GM12878 (cell line): ENCODE measurements at places on chromosomes 3 and 15. TPM values are rescaled to one million over a fixed set of nuclear protein-coding genes. Genes with fewer than 3 reads are reported as not detected.
A peak's percentile ranks its signal among the peaks of the same experiment; 100 is the strongest.

DNA sequence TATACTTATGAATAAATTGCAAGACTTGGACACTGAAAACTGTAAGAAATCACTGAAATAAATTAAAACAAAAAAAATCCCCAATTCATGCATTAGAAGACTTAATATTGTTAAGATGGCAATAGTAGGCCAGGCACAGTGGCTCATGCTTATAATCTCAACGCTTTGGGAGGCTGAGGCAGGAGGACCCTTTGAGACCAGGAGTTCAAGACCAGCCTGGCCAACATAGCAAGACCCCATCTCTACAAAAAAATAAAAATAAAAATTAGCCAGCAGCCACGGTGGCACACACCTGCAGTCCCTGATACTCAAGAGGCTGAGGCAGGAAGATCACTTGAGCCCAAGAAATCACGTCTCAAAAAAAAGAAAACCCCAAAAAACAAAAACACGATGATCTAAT, 35.8 kb downstream of the CPEB1 start:
- no peak overlapping the region for H3K27ac ChIP-seq
- no peaks in the 10 kb centered on the region for H3K4me1 ChIP-seq
- H3K4me3 ChIP-seq: no peak overlapping the region
- H3K27me3 ChIP-seq: no peaks in the 10 kb centered on the region

SNX22 gene
- 23.2 and 26.1 TPM in 2 replicates for total RNA-seq

DNA sequence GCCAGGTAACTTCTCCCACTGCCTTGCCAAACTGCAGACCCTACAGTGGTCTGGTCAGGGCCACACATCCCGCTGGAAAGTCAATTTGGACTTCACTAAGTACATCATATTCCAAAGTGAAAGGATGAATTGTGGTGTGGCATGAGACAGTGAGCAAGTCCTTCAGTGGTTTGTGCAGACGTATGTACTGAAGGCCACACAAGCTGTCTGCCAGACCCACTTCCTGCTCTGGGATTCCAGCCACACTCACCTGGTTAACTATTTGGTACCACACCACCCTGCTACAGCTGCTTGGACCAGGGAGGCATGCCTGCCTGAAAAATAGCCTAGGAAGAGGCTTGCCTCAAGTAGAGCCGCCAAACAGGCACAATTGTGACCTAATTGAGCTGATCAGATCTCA, 94.1 kb upstream of the STRIT1 start:
- no peak overlapping the region for H3K27ac ChIP-seq
- no peaks in the 10 kb centered on the region for H3K27me3 ChIP-seq
- DNase-seq: no peak

DNA sequence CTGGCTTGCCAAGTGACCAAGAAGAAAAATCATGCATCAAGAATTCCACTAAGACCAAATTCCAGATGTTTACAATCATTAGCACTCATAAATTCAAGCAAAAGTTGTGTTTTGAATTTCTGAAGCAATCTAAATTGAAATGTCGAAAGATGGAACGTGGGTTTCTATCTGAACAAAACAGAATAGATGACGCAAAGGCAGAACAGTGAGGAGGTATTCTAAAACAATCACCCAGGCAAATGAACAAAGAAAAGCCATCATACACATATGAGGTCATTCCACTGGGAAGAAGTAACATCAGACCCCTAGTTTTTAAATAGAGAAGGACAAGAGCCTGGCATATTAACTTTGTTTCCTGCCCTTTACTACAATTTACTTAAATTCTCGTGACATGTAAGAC, 58.0 kb downstream of the MCF2L2 start:
- no peak overlapping the region for H3K27ac ChIP-seq
- no peaks in the 10 kb centered on the region for H3K36me3 ChIP-seq
- H3K4me3 ChIP-seq: no peak overlapping the region
- H3K4me1 ChIP-seq: peaks cover 11% of the 10 kb centered on the region
- H3K27me3 ChIP-seq: no peaks in the 10 kb centered on the region

- DNase-seq: no peak
- H3K36me3 ChIP-seq: no peaks in the 10 kb centered on the region
- no peak overlapping the region for H3K4me3 ChIP-seq
Observed at GRCh38 chr15:101600035-101600434, 52.1 kb downstream of the TM2D3 start.

- H3K4me1 ChIP-seq: peaks cover 29% of the 10 kb centered on the region
- peak; percentile 24 for DNase-seq
- H3K27me3 ChIP-seq: no peaks in the 10 kb centered on the region
- H3K4me3 ChIP-seq: peak overlapping the region; percentile 42
Observed at GRCh38 chr15:42191610-42192346, 16.3 kb downstream of the VPS39 start.

GRCh38 chr15:74722591-74722990, 2.7 kb downstream of the CYP1A1 start:
- no peaks in the 10 kb centered on the region; the same call in 1 of the 2 replicates for H3K27me3 ChIP-seq
- peaks cover 4% of the 10 kb centered on the region for H3K4me1 ChIP-seq
- no peak overlapping the region for H3K27ac ChIP-seq

- no peak overlapping the region for H3K27ac ChIP-seq
Observed at GRCh38 chr3:188196232-188196990, 42.5 kb downstream of the LPP start.

MYL3 gene
- not detected in 2 replicates for total RNA-seq

SYNPR gene
- total RNA-seq: not detected in 2 replicates

DNA sequence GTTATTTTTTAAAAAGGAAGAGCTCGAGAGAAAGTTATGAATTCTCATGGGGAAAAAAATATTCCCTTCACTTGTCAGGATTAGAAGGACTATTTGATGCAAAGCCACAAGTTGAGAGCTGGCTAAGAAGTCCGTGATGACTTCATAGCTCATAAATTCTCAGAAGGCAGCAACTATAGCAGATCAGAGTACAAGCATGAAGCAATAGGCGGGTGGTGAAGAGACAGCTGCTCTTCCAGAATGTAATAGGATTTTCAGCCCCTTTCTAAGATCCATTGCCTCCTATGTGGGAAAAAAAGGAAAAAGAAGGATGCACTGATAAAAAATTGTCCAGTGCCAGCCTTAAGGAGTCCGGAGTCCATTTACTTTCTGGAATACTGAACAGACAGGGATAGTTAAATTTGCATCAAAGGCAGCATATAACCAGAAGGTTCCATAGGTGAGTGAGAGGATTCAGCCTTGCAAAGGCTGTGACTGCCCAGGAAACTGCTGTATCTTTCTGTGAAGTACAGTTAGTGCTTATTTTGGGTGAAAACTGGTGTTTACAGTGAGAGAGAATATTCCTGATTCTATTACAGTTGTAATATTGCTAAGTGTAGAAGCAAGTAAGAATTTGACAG, 929.5 kb upstream of the ALCAM start:
- H3K27ac ChIP-seq: no peak overlapping the region
- H3K36me3 ChIP-seq: no peaks in the 10 kb centered on the region
- no peak for DNase-seq
- H3K27me3 ChIP-seq: no peaks in the 10 kb centered on the region
- no peak overlapping the region for H3K4me3 ChIP-seq
- H3K4me1 ChIP-seq: no peaks in the 10 kb centered on the region

ZMYND10 gene
- 0.45 and 0.80 TPM in 2 replicates for total RNA-seq

CCR8 gene
- total RNA-seq: 14.4 and 16.9 TPM in 2 replicates

GRCh38 chr3:77602722-77603121, 562.8 kb downstream of the ROBO2 start:
- H3K4me3 ChIP-seq: no peak overlapping the region
- no peaks in the 10 kb centered on the region for H3K27me3 ChIP-seq
- no peaks in the 10 kb centered on the region for H3K4me1 ChIP-seq
- no peak overlapping the region for H3K27ac ChIP-seq
- DNase-seq: no peak
- H3K36me3 ChIP-seq: no peaks in the 10 kb centered on the region

- DNase-seq: no peak
- H3K36me3 ChIP-seq: no peaks in the 10 kb centered on the region
- no peak overlapping the region for H3K4me3 ChIP-seq
Observed at GRCh38 chr3:2823031-2823430, 287.1 kb downstream of the IL5RA start.

DNA sequence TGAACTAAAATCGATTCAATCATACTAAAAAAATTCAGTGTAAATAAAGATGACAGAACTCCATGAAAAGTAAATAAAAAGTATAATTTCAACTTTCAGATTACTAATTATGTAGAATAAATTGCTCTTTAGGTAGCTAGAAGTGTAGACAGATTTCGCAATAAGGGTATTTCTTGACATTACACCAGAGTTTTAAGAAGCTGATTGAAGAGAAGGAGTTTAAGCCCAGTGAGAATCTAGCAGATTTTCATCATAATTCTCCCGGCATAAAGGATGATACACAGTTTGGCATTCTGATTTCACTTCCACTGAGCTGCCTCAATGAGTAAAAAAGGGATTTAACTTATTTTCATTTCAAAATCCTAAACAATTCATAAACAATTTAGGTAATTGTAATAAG, 259.2 kb downstream of the NEK10 start:
- no peak overlapping the region for H3K27ac ChIP-seq
- DNase-seq: no peak
- no peak overlapping the region for H3K4me3 ChIP-seq
- H3K27me3 ChIP-seq: no peaks in the 10 kb centered on the region
- no peaks in the 10 kb centered on the region for H3K36me3 ChIP-seq
- H3K4me1 ChIP-seq: no peaks in the 10 kb centered on the region

DNA sequence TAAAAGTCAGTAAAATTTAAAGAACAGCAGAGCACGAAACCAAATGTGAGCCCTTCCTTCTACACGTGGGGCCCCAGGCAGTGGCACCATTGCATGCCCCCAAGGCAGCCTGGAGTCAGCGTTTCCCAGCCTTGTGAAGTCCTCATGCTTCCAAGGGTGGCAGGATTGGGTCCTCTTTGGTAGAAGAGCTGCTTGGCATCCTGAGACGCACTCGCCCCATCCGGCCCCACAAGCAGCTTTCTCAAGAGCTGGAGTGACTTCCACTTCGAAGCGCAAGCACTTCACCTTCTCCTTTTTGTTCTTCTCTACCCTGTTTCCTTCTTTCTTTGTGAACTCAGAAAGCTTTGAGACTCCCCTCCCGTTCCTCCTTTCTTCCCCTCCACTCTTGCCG, 34.7 kb downstream of the ZNF710 start:
- no peak for DNase-seq
- H3K36me3 ChIP-seq: peaks cover 4% of the 10 kb centered on the region
- H3K27me3 ChIP-seq: no peaks in the 10 kb centered on the region
- no peak overlapping the region; the same call in 1 of the 2 replicates for H3K27ac ChIP-seq
- no peak overlapping the region for H3K4me3 ChIP-seq
- H3K4me1 ChIP-seq: peaks cover 67% of the 10 kb centered on the region

GRCh38 chr3:194740859-194741491, 55.3 kb downstream of the FAM43A start:
- no peak for DNase-seq
- peaks cover 3% of the 10 kb centered on the region for H3K27me3 ChIP-seq
- no peak overlapping the region for H3K4me3 ChIP-seq
- no peak overlapping the region for H3K27ac ChIP-seq
- H3K36me3 ChIP-seq: no peaks in the 10 kb centered on the region

HTR3E gene
- total RNA-seq: not detected in 2 replicates

DNA sequence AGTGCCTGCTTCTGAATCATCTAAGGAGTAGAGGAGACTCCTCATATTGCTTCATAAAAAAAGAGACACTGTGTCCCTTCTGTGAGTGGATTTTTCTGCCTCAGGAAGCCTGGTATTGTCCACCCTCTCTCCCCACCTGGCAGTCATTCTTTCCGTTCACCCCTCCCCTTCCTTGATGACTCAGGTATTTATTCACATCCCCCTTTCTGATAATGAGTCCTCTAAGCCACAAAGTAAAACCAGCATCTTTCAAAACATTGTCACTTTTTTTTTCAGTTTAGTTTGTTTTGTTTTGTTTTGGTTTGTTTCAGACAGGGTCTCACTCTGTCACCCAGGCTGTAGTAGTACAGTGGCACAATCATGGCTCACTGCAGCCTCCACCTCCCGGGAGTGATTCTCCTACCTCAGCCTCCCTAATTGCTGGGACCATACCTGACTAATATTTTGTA, 65.2 kb upstream of the UBE2E1 start:
- DNase-seq: no peak
- H3K27me3 ChIP-seq: no peaks in the 10 kb centered on the region
- H3K4me1 ChIP-seq: peaks cover 7% of the 10 kb centered on the region
- no peak overlapping the region for H3K27ac ChIP-seq
- no peak overlapping the region for H3K4me3 ChIP-seq
- H3K36me3 ChIP-seq: no peaks in the 10 kb centered on the region

GRCh38 chr15:64157599-64158125, 5.2 kb downstream of the PPIB start:
- H3K27ac ChIP-seq: no peak overlapping the region
- peaks cover 28% of the 10 kb centered on the region for H3K4me1 ChIP-seq
- H3K4me3 ChIP-seq: no peak overlapping the region
- no peak for DNase-seq
- H3K36me3 ChIP-seq: peaks cover 37% of the 10 kb centered on the region

NPAP1 gene
- total RNA-seq: not detected in 2 replicates

- no peaks in the 10 kb centered on the region for H3K36me3 ChIP-seq
- no peaks in the 10 kb centered on the region for H3K4me1 ChIP-seq
- no peak overlapping the region for H3K4me3 ChIP-seq
- no peaks in the 10 kb centered on the region for H3K27me3 ChIP-seq
Observed at GRCh38 chr3:79809106-79809505, 41.3 kb upstream of the ROBO1 start.

ANKRD34C gene
- not detected in 2 replicates for total RNA-seq

GRCh38 chr3:168040607-168041208, 55.0 kb downstream of the GOLIM4 start:
- no peak overlapping the region for H3K27ac ChIP-seq
- DNase-seq: no peak
- no peaks in the 10 kb centered on the region for H3K27me3 ChIP-seq
- H3K36me3 ChIP-seq: peaks cover 4% of the 10 kb centered on the region

GRCh38 chr15:90945091-90945490, 9.6 kb upstream of the RCCD1 start:
- H3K27ac ChIP-seq: no peak overlapping the region
- no peaks in the 10 kb centered on the region for H3K4me1 ChIP-seq
- DNase-seq: no peak

GRCh38 chr3:65878831-65879230, 159.9 kb downstream of the MAGI1 start:
- H3K4me3 ChIP-seq: no peak overlapping the region
- no peak overlapping the region for H3K27ac ChIP-seq
- H3K27me3 ChIP-seq: no peaks in the 10 kb centered on the region
- H3K4me1 ChIP-seq: no peaks in the 10 kb centered on the region
- no peaks in the 10 kb centered on the region for H3K36me3 ChIP-seq

DNA sequence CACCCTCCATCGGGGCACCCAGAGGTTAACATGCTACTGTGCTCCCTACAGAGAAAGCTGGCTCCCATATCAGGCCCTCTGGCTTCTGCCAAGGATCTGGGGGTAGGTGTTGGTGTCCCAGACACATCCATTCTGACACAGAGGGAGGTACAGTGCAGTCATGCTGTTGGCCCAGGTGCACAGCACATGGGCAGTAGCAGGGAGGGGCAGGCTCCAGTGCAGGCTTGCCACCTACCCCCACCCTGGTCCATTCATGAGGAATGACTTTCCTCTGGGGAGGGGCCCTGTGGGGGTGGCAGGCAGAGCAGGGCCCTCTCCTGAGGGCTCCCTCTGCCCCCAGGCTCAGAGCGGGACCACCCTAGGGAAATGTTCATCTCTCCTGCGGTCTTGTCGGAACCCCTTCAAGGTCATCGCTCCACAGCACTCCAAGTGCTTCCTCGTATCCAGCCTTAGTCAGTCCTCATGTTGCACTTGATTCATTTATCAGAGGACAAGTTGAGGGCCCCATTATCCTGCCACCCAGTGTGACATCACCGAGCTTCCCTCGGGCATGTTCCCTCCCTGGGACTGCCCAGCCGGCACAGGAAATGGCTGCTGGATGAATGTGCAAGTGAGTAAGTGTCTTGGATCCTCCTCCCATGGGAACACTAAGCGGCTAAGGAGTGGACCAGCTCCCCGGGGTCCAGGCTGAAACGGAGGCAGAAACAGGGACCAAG, 10.0 kb downstream of the DUSP7 start:
- DNase-seq: no peak
- no peaks in the 10 kb centered on the region for H3K4me1 ChIP-seq
- no peak overlapping the region for H3K4me3 ChIP-seq
- no peaks in the 10 kb centered on the region for H3K27me3 ChIP-seq
- peaks cover 4% of the 10 kb centered on the region for H3K36me3 ChIP-seq
